ENCODE measurements at places on chromosomes 2 and 18.

GRCh38 chr18:34281722-34282121 lies 57.0 kb upstream of the NOL4 start:
- DNase-seq: no peak

DNA sequence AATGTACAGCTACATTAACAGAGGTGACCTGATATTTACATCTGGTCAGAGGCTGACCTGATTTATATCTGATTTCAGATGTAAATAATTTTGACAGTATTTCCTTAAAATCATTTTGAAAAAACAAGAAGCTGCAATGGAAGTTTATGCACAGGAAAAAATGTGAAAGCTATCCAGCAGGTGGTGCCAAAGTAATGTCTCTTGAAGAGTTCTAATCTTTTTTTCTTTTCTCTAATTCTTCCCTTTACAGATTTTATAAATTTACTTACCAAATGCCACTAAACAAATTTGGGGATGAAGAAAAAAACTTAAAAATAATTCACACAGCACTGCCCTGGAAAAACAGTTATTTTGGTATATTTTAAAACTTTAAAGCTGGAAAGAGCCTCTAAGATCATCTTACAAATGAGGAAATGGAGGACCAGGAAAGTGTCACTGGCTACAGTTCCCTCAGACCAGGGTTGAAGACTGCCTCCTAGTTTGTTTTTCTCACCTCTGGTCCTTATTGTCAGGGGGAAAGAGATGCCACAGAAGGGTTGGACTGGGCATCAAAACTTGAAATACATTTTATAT lies 16.4 kb upstream of the FBLN7 start:
- peak; percentile 83 for DNase-seq

DNA sequence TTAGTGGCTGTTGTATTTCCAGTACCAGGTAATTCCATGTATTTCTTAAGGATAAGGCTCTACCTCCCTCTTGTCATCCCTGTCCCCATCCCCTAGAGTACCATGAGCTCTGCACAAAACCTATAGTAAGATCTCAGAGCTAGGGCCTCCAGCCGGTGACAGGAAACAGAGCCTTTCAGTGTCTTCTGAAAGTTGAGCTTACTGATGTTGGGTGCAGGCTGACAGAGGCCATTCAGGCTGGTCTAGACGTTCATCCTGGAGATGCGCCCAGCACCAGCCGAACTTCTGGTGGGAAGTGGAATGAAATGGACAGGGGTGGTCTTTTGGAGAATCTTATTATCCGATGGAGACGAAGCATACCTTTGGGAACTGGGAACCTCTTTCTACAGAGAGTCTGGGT lies 16.7 kb upstream of the LYPD6B start:
- no peak for DNase-seq

GRCh38 chr18:65852273-65852672 lies 101.5 kb downstream of the CDH7 start:
- no peak for DNase-seq

GRCh38 chr2:173598525-173598924 lies 243.9 kb downstream of the CDCA7 start:
- DNase-seq: no peak

DNA sequence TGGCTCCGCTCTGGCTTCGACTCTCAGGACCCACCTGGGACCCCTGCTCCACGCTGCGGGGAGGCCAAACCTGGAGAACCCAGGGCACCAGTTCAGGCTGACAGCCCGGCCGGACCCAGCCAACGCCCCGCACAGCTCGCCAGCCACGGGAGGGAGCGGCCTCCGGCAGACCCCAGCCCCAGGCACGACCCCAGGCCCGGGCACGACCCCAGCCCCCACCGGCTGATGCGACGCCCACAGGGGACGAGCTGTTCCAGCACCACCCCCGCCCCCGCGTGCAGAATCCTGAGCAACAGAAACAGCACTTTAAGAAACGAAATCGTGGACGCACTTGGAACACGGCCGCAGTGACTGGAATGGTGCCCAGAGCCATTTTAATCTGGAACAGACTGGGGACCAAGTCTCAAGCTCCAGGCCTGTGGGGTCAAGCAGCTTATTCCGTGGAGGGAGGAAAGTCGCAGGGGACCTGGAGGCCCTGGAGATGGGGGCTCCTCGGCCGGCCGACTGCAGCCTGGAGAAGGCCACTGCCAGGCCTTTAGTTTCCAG lies 74.2 kb downstream of the MBP start:
- DNase-seq: peak; percentile 65

DNA sequence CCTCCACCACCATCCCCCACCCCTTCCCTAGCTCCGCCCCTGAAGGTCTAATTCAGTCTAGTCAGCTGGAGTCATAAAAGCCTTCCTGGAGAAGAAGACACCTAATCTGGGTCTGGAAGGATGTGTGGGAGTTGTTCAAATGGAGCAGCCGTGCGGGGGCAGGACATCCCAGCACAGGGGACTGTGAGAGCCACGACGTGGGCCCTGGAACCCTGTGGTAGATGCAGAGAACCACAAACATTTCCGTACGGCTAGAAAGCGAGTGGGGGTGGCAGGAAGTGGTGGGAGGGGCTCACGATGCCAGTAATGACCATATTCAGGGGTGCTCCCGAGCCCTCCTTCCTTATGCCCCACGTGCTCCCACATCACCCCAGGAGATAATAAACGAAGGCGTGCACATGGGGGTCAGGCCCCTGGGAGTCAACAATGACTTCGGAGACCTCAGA lies 20.9 kb upstream of the COL6A3 start:
- no peak for DNase-seq

DNA sequence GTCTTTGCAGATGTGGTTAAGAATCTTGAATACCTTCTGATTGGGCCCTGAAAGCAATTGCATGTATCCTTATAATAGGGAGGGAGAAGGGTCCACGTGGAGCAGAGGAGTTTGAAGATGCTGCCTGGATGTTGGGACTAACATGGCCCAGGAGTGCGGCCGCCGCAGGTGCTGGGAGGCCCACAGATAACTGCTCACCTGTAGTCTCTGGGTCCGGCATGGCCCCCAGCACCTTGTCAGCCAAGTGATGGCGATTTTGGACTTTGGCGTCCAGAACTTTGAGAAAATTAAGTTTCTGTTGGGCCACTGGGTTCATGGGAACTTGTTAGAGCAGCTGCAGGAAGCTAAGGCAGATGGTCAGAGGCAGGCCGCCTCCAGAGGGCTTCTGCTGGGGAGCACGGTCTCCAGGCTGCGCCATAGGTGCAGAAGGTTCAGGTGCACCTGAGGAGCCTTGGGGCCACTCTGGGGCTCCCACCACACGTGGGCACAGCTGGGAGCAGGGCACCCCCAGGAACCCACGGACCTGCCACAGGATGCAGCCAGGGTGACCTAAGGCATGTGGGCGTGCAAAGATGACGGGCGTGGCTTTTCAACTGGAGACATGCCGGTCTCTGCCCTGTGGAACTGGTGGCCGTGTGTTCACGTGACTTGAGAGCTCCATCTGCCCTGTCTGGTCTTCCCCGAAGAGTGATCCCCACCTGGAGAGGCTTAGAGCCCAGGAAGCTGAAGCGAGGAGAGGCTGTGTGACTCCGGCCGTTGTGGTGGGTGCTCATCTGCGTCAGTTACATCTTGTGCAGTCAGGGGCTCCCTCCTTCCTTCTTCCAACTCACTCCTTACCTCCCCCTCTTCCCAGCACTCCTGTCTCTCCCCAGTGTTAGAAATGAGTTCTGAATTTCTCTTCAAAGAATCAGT lies 277.3 kb downstream of the AGAP1 start:
- DNase-seq: no peak

DNA sequence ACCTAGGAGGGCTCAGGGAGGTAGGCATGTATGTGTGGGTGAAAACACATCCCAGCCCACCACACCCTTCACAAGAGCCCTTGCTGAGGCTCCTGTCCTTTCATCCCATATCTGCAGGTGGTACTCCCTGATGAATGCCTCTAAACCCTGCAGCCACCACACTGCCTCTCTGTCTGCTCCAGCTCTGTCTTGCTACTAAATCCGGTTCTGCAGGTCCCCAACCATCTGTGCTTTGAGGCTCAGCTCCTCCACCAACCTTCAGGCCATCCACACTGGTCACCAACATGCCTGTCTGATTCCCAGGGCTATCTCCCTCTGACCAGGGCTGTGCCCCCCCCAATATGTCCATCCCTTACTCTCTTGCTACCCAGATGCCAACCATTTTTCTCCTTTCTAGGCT lies 92.7 kb downstream of the BIN1 start:
- DNase-seq: no peak

GRCh38 chr2:40289771-40290404 lies 162.0 kb downstream of the SLC8A1 start:
- DNase-seq: no peak

- DNase-seq: peak; percentile 13
These were observed 16.0 kb upstream of the TBR1 start for GRCh38 chr2:161400076-161400475.

GRCh38 chr2:48126162-48126561 lies 219.9 kb upstream of the FBXO11 start:
- peak; percentile 53 for DNase-seq

- peak; percentile 53 for DNase-seq
These were observed 121.1 kb upstream of the FN1 start for GRCh38 chr2:215556979-215557378.

- no peak for DNase-seq
These were observed 406.1 kb downstream of the LRATD1 start for GRCh38 chr2:15038366-15039364.

DNA sequence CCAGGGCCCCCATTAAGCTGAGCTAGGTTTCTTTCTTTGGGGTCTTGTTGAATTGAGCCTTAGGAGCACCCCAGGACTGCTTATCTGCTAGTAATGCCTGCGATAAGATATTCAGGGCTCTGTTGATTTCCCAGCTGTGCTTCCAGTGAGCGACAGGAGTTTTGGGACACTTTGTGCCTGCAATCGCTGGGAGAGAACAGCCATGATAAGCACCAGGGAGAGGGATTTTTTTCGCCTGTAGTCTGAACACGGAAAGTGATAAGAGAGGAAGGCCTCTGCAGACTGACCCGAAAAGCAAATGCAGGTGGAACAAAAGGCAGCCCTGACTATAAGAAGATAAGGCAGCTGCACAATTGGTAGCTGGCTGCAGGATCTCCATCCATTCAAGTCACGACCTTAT lies 244.3 kb downstream of the CNTNAP5 start:
- no peak for DNase-seq

GRCh38 chr18:51123481-51123880 lies 74.0 kb downstream of the MEX3C start:
- DNase-seq: no peak

DNA sequence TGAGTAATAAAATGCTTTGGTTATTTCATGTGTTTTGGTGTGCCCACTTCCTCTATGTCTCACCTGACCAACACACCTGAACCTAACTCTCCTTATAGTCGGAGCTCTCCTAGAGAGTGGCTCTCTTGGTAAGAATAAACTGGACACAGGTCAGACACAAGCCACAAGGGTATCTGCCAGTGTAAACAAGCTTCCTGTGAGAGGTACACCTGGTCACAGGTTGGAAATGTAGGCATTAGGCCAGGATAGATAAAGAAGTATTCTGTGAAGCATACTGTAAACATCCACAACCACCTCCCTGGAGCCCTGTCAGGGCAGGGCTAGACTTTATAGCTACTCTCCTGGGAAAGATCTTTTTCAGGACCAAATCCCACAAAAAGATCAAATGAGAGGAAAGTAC lies 69.4 kb downstream of the ZDBF2 start:
- no peak for DNase-seq

DNA sequence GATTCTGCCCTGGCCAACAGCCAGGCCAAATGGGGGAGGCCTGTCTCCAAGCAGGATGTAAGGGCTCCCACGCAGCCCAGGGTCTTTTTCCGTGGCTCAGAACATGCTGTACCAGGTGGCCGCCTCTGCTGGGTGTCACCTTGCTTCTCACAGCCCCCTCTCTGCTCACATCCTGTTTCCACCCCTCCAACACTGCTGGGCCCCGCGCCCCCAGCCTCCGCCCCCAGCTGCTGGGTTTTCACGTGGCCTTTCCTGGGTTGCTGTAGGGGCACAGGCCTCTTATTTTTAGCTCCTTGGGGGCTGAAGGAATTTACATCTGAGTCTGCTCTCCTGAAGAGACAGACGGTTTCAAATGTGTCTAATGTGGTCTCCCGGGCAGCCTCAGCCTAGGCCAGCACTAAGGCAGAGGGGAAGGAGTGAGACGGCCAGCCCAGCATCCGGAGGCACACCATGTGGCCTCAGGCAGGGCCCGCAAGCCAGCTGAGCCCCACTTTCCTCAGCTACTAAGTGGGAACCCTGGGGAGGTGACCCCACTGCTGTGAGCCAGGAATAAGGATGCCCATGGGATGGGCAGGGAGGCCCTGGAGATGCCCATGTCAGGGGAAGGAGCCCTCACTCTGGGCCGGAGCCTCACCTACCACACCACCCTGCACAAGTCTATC lies 18.7 kb upstream of the DUSP2 start:
- DNase-seq: no peak

- no peak for DNase-seq
These were observed 143.1 kb upstream of the TTC39C start for GRCh38 chr18:23871410-23871809.

DNA sequence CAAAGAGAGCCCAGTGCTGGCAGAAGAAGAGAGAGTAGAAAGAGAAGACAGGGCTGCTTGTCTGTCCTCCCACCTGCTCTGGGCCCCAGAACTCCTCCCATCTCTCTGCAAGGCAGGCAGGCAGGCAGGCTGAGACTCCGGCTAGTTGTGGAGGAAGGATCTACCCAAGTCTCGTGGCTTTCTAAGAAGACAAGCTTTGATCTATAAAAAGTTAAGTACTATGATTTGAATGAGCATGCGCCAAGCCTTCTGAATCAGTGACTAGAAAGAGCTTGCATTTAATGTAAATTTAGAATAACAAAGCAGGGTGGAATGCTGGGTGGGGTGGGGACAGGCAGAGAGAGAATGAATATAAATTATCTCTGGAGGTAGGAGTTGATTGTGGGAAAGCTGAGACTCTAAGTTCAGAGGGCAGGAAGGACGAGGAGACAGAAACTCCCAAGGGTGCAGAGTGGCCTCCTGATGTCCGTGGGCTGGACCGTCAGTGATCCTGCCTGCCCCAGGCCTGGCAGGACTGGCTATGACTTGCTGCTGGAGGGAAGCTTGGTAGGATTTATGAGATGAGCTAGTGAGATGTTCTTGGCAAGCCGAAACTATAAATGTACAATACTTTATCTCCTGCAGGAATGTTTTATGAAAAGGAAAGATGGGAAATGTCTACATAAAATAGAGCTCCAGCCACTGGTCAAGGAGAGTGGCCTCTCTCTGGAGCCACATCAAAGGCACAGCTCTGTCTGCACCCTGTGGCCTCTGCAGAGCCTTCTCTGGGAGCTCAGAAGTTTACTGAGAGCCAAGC lies 447.5 kb downstream of the TNS1 start:
- DNase-seq: peak; percentile 13

DNA sequence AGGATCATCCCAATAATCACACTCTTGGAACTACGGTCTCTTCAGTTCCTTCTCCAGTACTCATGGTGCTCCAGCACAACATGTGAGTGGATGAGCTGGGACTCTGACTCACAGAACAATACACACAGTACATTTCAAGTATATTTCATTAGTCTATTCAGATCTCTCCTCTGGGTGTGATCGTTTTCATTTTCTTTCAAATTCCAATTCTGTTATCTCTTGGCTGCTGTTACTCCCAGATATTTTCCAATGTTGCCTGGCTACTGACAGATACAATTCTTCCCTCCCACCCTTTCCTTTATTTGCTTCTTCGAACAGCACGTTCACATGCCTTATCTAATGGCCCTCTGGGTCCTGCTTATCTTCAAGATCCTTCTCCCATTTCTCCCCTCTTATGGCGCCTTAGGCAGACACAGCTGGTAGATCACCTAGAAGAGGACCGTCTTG lies 216.0 kb downstream of the ACKR3 start:
- DNase-seq: peak; percentile 92

GRCh38 chr2:236397681-236398080 lies 133.5 kb upstream of the ASB18 start:
- DNase-seq: no peak

Data from fibroblast of the aortic adventitia (primary cell).